Body of pancreas (tissue), 4 donors: ENCODE measurements at places on chromosomes 12 and 14. TPM values are rescaled to one million over a fixed set of nuclear protein-coding genes. Genes with fewer than 3 reads are reported as not detected.
A peak's percentile ranks its signal among the peaks of the same experiment; 100 is the strongest.

The TAS2R8 gene
- total RNA-seq, result not detected

DNA sequence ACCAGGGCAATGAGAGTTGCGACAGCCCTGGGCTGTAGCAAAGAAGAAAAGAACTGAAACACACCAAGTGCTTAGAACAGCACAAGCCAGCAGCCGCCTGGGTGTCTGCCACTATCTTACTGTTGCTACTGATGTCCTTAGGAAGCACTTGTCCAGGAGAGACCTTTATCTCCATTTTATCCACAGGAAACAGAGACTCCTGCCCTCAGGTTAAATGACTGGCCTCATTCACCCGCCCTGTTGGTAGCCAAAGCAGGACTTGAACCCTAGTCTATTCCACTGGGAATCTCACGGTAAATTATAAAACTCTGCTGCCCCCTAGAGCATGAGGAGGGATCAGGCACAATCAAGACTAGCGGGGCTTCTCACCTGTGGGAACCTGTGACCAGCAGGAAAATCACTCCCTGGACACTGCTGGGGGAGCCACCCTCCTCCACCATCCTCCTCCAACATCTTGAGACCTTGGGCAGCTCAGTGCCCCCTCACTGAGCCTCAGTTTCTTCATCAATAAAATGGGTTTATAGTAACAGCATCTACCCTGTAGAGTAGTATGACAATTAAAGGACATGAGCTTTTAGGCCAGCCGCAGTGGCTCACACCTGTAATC lies 20.5 kb upstream of the TESC start:
- no peaks in the 10 kb centered on the region for H3K27me3 ChIP-seq
- peak; percentile 53 for DNase-seq
- H3K4me3 ChIP-seq, result no peak overlapping the region
- no peaks in the 10 kb centered on the region for H3K36me3 ChIP-seq
- H3K4me1 ChIP-seq, result peaks cover 10% of the 10 kb centered on the region
- H3K27ac ChIP-seq, result no peak overlapping the region

DNA sequence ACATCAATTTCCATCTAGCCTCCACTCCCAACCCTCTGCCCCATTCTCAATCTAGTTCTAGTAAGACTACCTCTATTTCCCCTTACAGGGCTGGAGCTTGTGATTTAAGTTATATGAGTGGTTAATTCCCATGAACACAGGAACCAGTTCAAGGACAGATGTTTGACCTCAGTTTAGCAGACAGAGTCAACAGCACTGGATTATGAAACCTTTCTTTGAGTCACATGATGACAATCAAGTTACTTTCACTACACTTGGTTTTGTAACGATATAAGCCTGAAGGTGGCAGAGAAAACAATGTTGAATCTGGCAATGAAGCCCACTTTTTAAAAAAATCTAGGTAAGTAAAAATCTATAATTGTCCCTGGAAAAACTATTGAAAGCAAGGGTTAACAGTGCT lies 1646.2 kb upstream of the FLRT2 start:
- no peaks in the 10 kb centered on the region for H3K27me3 ChIP-seq
- DNase-seq, result no peak
- H3K4me1 ChIP-seq, result no peaks in the 10 kb centered on the region
- no peak overlapping the region for H3K4me3 ChIP-seq
- H3K27ac ChIP-seq, result no peak overlapping the region

GRCh38 chr12:123062681-123063486 lies 82.4 kb downstream of the ARL6IP4 start:
- no peak overlapping the region for H3K4me3 ChIP-seq
- H3K36me3 ChIP-seq, result no peaks in the 10 kb centered on the region

DNA sequence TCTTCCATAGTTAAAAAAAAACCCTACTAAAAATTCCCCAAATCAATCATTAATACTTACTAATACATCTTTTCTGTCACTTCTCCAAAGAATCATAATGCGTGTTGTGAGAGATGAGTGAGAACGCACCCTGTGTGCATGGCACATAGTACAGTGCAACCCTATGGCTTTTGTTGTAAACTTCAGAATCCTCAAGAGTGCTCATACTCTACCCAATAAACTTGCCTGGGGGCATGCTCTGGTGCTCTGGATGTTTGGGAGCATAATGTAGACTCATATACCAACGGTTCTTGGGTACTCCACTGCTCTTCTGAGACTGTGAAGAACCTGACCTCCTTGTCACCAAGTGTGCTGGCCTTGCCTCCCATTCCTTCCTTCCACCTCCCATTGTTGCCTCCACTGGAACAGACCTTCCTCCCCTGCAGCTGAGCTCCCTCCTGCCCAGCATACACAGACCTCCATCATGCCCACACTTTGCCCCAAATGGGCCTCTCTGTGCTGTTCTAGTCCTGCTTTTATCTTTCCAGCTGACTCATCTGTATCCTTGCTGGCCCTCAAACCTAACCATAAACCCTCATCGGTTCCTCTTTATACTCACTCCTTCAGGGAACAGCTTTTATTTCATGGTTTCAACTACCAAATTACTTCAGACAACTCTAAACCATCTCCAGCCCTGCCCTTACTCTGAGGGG lies 8.9 kb downstream of the DCP1B start:
- peaks cover 2% of the 10 kb centered on the region for H3K4me1 ChIP-seq
- no peaks in the 10 kb centered on the region for H3K36me3 ChIP-seq
- H3K27ac ChIP-seq, result no peak overlapping the region
- H3K4me3 ChIP-seq, result no peak overlapping the region
- no peaks in the 10 kb centered on the region for H3K27me3 ChIP-seq

DNA sequence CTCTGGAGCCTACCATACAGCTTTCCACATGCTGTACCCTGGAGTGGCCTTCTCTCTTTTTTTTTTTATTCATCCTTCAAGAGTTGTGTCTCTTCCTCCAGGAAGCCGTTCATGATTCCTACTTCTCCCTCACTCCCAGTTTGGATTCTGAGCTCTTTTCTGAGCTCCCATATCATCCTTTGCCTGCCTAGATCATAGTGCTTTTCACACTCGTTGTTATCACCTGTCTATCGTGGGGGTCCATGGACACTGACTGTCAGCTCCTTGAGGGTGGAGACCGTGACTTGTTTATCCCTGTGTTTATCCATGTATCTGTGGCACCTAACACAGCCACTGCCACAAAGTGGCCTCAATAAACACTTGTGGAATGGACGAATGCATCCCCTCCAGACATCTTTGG lies 7.0 kb downstream of the AK7 start:
- DNase-seq, result no peak
- no peaks in the 10 kb centered on the region for H3K27me3 ChIP-seq
- no peaks in the 10 kb centered on the region for H3K36me3 ChIP-seq

The OTUB2 gene
- 0.33 TPM for total RNA-seq

The SFSWAP gene
- total RNA-seq, result 31.6 TPM

The TAS2R46 gene
- not detected for total RNA-seq

DNA sequence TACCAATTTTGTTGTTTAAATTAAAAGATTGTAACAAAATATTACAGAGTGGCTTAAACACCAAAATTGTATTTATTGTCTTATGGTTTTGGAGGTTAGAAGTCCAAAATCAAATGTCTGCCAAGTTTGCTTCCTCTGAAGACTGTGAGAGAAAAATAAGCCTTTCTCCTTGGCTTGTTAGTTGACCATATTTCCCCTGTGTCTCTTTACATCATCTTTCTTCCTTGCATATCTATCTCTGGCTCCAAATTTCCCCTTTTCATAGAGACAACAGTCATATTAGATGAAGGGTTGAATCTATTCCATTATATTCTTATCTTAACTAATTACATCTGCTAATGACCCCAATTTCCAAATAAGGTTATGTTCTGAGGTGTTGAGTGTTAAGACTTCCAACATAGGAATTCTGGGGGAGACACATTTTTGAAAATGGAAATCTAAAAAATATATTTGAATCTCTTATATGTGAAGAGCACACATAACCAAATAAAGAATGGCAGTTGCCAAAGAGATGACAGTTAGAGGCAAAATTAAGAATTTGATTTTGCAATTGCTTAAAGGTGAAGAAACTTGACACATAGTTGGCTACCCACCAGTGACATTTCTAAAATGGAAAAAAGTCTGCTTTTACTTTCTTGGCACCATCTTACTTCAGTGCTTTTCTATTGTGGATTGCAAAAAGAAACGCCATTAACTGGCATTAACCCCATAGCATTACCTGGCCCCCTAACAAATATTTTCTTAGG lies 407.2 kb downstream of the FSCB start:
- no peak overlapping the region for H3K4me3 ChIP-seq
- no peak for DNase-seq
- no peaks in the 10 kb centered on the region for H3K4me1 ChIP-seq
- H3K36me3 ChIP-seq, result no peaks in the 10 kb centered on the region
- no peak overlapping the region for H3K27ac ChIP-seq
- H3K27me3 ChIP-seq, result no peaks in the 10 kb centered on the region

The C14orf39 gene
- total RNA-seq, result not detected

GRCh38 chr14:92962031-92962830 lies 39.3 kb downstream of the CHGA start:
- no peak overlapping the region for H3K27ac ChIP-seq
- H3K27me3 ChIP-seq, result no peaks in the 10 kb centered on the region
- H3K4me3 ChIP-seq, result no peak overlapping the region
- DNase-seq, result no peak
- peaks cover 21% of the 10 kb centered on the region for H3K4me1 ChIP-seq

The AMIGO2 gene
- 4.0 TPM for total RNA-seq

DNA sequence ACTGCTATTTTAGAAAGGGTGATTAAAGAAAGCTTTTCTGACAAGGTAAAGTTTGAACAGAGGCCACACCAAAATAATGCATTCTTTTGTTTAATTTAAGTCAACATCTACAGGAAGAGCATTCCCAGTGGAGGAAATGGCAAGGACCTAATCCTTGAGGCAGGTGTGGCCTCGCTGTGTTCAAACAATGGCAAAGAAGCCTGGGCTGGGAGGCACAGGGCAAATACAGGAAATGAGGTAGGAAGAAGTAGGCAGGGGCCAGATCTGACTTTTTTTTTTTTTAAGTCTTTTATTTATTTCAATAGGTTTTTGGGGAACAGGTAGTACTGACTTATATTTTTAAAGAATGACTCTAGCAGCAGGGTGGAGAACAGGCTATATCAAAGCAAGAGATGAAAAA lies 53.5 kb downstream of the ARMH4 start:
- no peak overlapping the region for H3K4me3 ChIP-seq
- no peak for DNase-seq
- H3K27ac ChIP-seq, result no peak overlapping the region
- H3K27me3 ChIP-seq, result no peaks in the 10 kb centered on the region
- H3K36me3 ChIP-seq, result no peaks in the 10 kb centered on the region

DNA sequence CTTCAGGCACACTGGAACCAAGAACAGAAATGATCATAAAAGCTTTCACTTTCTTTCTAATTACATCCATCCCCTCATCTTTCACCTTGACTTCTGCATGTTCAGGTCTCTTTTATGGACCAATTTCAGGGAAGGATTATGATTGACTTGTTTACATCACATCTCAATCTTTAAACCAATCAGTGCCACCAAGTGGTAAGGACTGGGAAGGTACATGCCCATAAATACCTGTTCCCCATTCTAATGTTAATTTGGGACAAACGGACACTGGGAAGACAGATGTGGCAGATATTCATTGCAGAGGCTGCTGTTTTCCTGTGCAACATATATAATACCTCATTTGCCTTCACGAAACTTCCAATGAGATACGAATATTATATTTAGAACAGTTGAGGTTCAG lies 978.1 kb downstream of the GALC start:
- no peaks in the 10 kb centered on the region for H3K27me3 ChIP-seq
- H3K27ac ChIP-seq, result no peak overlapping the region
- no peak for DNase-seq
- H3K36me3 ChIP-seq, result no peaks in the 10 kb centered on the region
- no peak overlapping the region for H3K4me3 ChIP-seq

- peaks cover 3% of the 10 kb centered on the region for H3K36me3 ChIP-seq
- no peak overlapping the region for H3K27ac ChIP-seq
- no peak overlapping the region for H3K4me3 ChIP-seq
- peaks cover 21% of the 10 kb centered on the region for H3K4me1 ChIP-seq
These were observed 1.5 kb downstream of the PNMA1 start for GRCh38 chr14:73712540-73713180.

- no peak overlapping the region for H3K4me3 ChIP-seq
- H3K27ac ChIP-seq, result no peak overlapping the region
- no peaks in the 10 kb centered on the region for H3K36me3 ChIP-seq
These were observed 429.4 kb downstream of the DIO2 start for GRCh38 chr14:79781882-79782281.

DNA sequence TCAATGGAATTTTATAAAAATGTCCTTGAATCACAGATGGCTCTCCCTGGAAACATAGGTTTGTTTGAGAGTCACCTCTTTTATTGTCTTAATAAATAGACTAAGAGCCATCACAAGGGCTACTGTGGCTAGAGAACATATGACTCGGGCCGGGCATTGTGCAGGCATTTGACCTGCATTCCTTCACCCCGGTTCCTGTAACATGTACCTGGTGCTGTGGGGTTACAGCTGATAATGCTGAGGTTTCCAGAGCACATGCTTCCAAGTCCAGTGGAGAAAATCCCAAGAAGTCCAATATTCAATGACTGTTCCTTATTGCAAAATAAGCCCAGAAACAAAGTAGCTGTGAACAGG lies 1.0 kb upstream of the ACACB start:
- no peaks in the 10 kb centered on the region for H3K36me3 ChIP-seq
- no peak overlapping the region for H3K4me3 ChIP-seq
- no peaks in the 10 kb centered on the region for H3K27me3 ChIP-seq

The SERPINA10 gene
- not detected for total RNA-seq

DNA sequence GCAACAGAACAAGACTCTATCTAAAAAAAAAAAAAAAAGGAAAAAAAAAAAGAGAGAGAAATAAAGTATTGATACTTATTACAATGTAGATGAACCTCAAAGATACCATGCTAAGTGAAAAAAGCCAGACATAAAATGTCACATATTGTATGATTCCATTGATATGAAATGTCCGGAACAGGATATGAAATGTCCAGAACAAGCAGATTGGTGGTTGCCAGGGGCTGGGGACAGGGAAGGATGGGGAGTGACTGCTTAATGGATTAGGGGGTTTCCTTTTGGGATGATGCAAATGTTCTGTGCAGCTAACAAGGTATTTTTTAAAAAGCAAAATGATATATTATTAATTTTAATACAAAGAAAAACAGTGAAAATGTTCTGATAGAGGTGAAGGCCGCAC lies 5.0 kb downstream of the HVCN1 start:
- H3K4me3 ChIP-seq, result no peak overlapping the region
- peaks cover 9% of the 10 kb centered on the region for H3K4me1 ChIP-seq
- no peak for DNase-seq
- H3K36me3 ChIP-seq, result no peaks in the 10 kb centered on the region
- H3K27me3 ChIP-seq, result peaks cover 6% of the 10 kb centered on the region
